ENCODE measurements at places on chromosomes 7 and 10.

GRCh38 chr7:5635461-5636445, 145.7 kb downstream of the RNF216 start:
- H3K27me3 ChIP-seq, result no peaks in the 10 kb centered on the region
- no peak overlapping the region for H3K4me3 ChIP-seq
- H3K36me3 ChIP-seq, result peaks cover 59% of the 10 kb centered on the region
- ATAC-seq, result no peak

DNA sequence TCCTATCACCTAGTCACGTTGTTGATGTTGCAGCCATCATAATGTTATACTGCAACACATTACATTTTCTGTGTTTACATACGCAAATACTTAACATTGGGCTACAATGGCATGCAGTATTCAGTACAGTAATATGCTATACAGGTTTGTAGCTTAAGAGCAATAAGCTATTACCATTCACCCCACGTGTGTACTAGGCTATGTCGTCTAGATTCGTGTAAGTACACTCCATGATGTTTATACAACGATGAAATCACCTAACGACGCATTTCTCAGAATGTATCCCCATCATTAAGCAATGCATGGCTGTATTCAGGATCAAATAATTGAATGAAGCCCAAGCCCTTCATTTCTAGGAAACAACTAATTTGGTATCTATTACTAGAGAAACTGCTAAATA, 43.4 kb upstream of the C1GALT1 start:
- ATAC-seq, result no peak
- H3K27ac ChIP-seq, result no peak overlapping the region
- peaks cover under 1% of the 10 kb centered on the region for H3K36me3 ChIP-seq
- peaks cover 7% of the 10 kb centered on the region for H3K4me1 ChIP-seq
- no peaks in the 10 kb centered on the region for H3K27me3 ChIP-seq

- H3K27ac ChIP-seq, result no peak overlapping the region
- H3K27me3 ChIP-seq, result no peaks in the 10 kb centered on the region
- peaks cover 24% of the 10 kb centered on the region for H3K36me3 ChIP-seq
- peaks cover 38% of the 10 kb centered on the region for H3K4me1 ChIP-seq
- no peak overlapping the region for H3K4me3 ChIP-seq
These were observed 3.1 kb downstream of the ZNF777 start for GRCh38 chr7:149457766-149458165.

DNA sequence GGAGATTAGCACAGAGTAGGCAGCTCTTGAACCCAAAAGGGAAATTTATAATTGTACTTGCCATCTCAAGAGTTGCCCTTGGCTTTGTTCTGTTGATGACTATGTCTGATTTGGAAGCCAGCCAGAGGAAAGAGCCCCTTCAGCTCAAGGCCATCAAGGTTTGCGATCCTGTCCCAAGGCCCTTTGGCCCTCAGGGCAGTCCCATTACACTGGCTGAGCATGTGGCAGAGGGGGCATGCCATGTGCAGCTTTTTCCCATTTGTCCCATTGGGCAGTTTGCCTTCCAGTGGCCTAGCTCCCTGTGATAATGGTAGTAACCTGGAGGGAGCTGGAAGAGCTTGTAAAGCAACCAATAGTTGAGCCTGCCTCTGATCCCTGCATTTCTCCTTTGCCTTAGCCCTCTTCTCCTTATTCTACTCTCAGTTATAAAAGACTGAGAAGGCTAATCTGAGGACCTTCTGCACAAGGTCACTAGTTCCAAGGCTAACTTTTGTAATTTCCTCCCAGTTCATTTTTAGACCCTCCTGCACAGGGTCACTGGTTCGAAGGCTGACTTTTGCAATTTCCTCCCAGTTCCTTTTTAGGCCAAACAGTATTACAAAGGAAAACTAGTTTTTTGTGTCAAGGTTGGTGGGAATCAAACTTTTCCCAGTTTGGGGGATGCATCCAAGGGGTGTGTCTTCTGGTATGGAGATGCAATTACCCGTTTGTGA, 31.0 kb upstream of the ARHGAP12 start:
- peaks cover 10% of the 10 kb centered on the region for H3K4me1 ChIP-seq
- peaks cover 8% of the 10 kb centered on the region for H3K36me3 ChIP-seq
- H3K4me3 ChIP-seq, result no peak overlapping the region
- H3K27me3 ChIP-seq, result no peaks in the 10 kb centered on the region

DNA sequence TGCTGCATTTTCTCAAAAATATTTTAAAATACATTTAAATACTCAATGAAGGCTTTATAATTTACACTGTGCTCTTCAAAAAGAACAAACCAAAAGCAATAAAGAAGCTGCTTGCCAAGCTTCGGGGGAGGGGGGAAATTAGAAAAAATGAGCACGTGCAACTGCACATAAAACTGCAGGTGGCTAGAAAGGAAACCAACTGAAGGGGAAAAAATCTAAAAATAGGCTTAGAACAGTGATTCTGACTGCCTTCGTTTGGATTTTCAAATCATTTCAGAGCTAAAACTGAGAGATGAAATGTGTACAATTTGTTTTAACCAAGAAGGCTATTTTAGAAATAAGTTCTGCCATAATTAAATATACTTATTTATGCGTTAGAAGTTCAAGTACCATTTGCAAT, 61.4 kb downstream of the ABI1 start:
- peak overlapping the region; percentile 64 for H3K27ac ChIP-seq
- peaks cover 86% of the 10 kb centered on the region for H3K4me1 ChIP-seq
- peak overlapping the region; percentile 38 for H3K4me3 ChIP-seq
- no peaks in the 10 kb centered on the region for H3K27me3 ChIP-seq

- H3K27ac ChIP-seq, result no peak overlapping the region
- ATAC-seq, result no peak
- H3K4me3 ChIP-seq, result no peak overlapping the region
- no peaks in the 10 kb centered on the region for H3K4me1 ChIP-seq
These were observed 495.2 kb upstream of the ADARB2 start for GRCh38 chr10:2232479-2232878.

GRCh38 chr7:93228302-93228701, 2.0 kb upstream of the HEPACAM2 start:
- peak overlapping the region; percentile 49 for H3K27ac ChIP-seq
- no peak overlapping the region for H3K4me3 ChIP-seq
- H3K36me3 ChIP-seq, result no peaks in the 10 kb centered on the region
- H3K27me3 ChIP-seq, result no peaks in the 10 kb centered on the region

- H3K4me3 ChIP-seq, result no peak overlapping the region
- no peaks in the 10 kb centered on the region for H3K36me3 ChIP-seq
- H3K4me1 ChIP-seq, result no peaks in the 10 kb centered on the region
- no peak overlapping the region for H3K27ac ChIP-seq
- no peak for ATAC-seq
These were observed 70.1 kb upstream of the ARHGAP21 start for GRCh38 chr10:24793648-24794379.

DNA sequence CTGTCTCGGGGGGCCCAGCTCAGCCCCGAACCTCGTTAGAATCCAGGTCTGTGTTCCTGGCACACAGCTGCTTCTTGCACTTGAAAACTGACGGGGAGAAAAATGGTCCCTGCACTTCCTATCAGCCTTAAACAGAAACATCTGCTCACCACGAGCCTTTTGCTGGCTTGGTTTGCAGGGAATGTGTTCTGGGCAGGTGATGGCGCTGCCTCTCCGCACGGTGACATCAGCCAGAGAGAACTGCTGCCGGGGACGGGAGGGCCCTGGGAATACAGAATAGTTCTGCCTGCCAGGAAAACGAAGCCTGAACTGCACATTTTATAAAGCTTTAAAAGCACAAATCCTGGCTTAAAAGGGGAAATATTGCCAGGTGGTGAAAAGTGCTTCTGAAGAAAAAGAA, 622.5 kb downstream of the TYW1 start:
- no peak overlapping the region for H3K27ac ChIP-seq
- ATAC-seq, result no peak
- no peak overlapping the region for H3K4me3 ChIP-seq
- H3K4me1 ChIP-seq, result no peaks in the 10 kb centered on the region

- H3K27ac ChIP-seq, result peak overlapping the region; percentile 97
- H3K27me3 ChIP-seq, result no peaks in the 10 kb centered on the region
- peaks cover 53% of the 10 kb centered on the region for H3K4me1 ChIP-seq
- no peak for ATAC-seq
These were observed 1.2 kb downstream of the PARP12 start for GRCh38 chr7:140061607-140061930.

DNA sequence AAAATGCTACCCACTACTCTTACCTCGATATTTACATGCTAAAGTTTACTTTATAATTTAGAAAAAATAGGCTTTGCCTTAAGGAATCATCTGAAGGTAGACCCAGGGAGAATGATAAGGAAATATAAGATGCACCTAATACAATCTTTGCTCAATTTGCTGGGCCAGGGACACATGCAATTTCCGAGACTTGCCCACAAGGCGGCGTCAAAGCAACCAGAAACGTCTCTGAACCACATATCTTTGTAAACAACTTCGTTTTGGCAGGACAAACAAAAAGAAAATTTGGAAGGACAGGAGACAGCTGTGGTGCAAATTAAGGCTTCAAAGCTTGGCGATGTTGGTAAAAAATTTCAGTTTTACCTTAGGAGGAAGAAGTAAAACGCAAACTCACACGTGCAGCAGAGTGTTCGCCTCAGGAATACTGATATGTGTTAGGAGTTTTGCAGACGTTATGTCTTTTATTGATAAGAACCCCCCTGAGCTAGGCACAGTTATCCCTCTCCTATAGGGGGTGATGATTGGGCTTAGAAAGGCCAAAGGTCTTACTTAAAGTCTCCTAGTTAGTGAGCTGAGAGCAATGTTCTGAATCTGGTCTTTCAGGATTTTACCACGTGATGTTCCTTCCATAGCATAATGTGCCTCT, 134.3 kb downstream of the PRKCQ start:
- H3K27ac ChIP-seq, result no peak overlapping the region
- no peaks in the 10 kb centered on the region for H3K36me3 ChIP-seq
- H3K27me3 ChIP-seq, result peaks cover 34% of the 10 kb centered on the region
- ATAC-seq, result no peak

DNA sequence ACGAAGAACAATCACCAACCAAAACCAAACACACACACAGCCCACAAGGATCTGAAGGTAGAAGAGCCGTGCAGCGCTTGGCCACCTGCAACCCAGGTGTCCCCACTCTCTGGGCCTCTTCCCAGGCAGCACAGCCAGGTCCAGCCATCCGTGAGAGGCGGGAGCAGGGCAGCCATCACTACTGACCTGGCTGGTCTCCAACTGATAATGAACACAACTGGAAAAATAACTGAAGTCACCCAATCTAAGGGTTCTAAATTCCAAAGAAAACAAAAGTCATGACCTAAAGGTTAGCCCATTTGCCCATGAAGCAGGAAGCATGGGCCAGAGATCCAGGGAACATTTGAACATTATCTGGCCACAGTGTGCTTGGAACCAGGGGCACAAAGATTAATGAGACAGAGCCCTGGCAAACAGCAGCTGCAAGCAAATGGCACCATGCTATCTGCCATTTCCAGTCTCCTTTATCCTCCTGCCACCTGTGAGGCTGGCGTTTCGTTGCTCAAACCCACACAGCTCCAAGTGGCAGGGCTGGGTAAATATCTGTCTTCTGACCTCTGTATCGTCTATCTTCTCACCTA, 207.9 kb downstream of the TNS3 start:
- ATAC-seq, result no peak
- no peaks in the 10 kb centered on the region for H3K27me3 ChIP-seq
- H3K36me3 ChIP-seq, result peaks cover 19% of the 10 kb centered on the region
- H3K4me3 ChIP-seq, result no peak overlapping the region
- no peak overlapping the region for H3K27ac ChIP-seq
- H3K4me1 ChIP-seq, result no peaks in the 10 kb centered on the region

DNA sequence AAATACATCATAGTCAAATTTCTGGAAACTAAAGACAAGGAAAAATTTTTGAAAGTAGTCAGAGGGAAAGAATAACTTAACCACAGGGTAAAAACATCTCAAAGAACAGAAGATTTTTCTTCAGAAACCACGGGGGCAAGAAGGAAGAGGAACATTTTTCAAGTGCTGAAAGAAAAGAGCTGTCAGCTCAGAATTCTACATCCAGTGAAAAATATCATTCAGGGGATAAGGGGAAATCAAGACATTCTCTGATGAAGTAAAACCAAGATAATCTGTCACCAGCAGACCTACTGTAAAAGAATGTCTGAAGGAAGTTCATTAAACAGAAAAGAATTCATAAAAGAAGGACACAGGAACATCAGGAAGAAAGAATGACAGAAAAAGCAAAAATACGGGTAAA, 111.2 kb upstream of the TMEM72 start:
- peaks cover 15% of the 10 kb centered on the region for H3K27me3 ChIP-seq
- no peak for ATAC-seq
- H3K4me1 ChIP-seq, result no peaks in the 10 kb centered on the region
- H3K36me3 ChIP-seq, result no peaks in the 10 kb centered on the region

- no peaks in the 10 kb centered on the region for H3K36me3 ChIP-seq
- H3K27ac ChIP-seq, result no peak overlapping the region
- ATAC-seq, result peak; percentile 64
- no peaks in the 10 kb centered on the region for H3K4me1 ChIP-seq
- no peak overlapping the region for H3K4me3 ChIP-seq
These were observed 650.5 kb upstream of the SORCS1 start for GRCh38 chr10:107814865-107815487.

GRCh38 chr10:6647811-6648526, 67.9 kb upstream of the PRKCQ start:
- peaks cover 7% of the 10 kb centered on the region for H3K27me3 ChIP-seq

GRCh38 chr7:646487-646886, 80.0 kb upstream of the DNAAF5 start:
- H3K4me1 ChIP-seq, result no peaks in the 10 kb centered on the region
- peaks cover 7% of the 10 kb centered on the region for H3K36me3 ChIP-seq
- no peaks in the 10 kb centered on the region for H3K27me3 ChIP-seq
- H3K27ac ChIP-seq, result no peak overlapping the region
- ATAC-seq, result no peak

- peaks cover 67% of the 10 kb centered on the region for H3K27me3 ChIP-seq
- ATAC-seq, result no peak
- peaks cover 4% of the 10 kb centered on the region for H3K36me3 ChIP-seq
- no peak overlapping the region for H3K4me3 ChIP-seq
- no peak overlapping the region for H3K27ac ChIP-seq
These were observed 43.7 kb downstream of the ELFN1 start for GRCh38 chr7:1713502-1714484.

DNA sequence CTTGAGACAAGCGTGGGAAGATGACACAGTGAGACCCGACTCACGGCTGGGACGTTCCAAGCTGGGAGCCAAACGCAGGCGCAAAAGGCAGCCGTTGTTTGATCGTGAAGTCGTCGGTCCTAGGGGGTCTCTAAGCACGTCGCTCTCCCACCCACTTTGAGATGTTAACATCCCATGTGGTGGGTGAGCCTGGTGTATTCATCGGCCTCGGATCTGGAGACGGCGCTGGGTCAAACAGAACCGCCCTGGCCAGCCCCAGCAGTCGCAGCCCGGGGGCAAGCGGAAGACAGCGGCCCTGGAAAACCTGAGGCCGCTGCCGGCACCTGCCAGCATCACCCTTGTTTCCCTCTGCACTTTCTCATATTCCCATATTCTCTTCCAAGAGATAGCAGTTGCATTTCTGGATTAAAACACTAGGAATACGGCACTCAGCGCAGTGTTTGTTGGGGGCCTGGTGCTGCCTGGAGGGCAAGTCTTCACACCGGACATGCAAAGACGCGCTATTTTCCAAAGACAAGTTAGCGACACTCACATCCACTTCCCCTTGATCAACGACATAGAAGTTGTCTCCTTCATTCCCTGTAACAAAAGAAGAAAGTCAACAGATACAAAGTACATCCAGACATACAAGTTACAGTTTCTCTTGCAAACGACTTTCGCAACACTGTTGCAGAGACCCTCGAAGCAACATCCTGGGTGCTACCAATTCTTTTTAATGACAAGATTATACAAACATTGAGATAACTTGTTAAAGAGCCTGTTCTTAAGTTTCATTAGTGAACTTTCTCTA, 86.2 kb upstream of the PDGFA start:
- H3K27ac ChIP-seq, result no peak overlapping the region
- H3K27me3 ChIP-seq, result no peaks in the 10 kb centered on the region
- peaks cover 37% of the 10 kb centered on the region for H3K36me3 ChIP-seq
- H3K4me1 ChIP-seq, result peaks cover 64% of the 10 kb centered on the region
- no peak for ATAC-seq

Data from stimulated activated memory B cell treated with anti-CD40 and anti-IgM and Interleukin-4, amounts not matched to agents 10 μg/mL and 1 μg/mL and 100 μg/mL, for 72 hours (primary cell).